ENCODE measurements at places on chromosomes 16 and 17.
A peak's percentile ranks its signal among the peaks of the same experiment; 100 is the strongest.

- DNase-seq = peak; percentile 58
These were observed 20.4 kb upstream of the SLC38A8 start for GRCh38 chr16:84062734-84063640.

GRCh38 chr16:84503751-84504395 lies 586 bp downstream of the MEAK7 start:
- DNase-seq = no peak

GRCh38 chr16:65196420-65197075 lies 74.7 kb upstream of the CDH11 start:
- no peak for DNase-seq

DNA sequence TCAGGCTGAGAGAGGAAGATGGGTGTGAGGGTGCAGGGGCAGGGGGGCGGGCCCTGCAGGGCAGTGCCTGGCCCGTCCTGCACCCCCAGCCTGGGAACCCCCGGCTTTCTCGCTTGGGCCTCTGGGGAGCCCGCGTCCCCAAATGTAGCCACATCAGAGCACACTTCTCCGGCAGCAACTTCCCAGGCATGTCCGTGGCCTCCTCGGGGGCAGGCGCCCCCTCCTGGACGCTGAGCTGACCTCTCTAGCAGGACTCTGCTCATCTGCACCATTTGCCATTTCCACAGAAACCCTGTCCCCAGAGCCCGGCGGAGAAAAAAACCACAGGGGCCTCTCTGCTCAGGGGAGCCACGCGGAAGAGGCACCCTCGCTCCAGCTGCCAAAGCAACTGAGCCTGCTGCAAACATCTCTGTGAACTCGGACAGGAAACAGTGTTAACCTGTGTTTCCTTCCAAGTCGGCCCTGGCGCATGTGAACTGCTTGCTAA lies 63.4 kb downstream of the KLHDC4 start:
- DNase-seq = no peak

GRCh38 chr17:65442250-65442649 lies 119.2 kb downstream of the AXIN2 start:
- DNase-seq = no peak

DNA sequence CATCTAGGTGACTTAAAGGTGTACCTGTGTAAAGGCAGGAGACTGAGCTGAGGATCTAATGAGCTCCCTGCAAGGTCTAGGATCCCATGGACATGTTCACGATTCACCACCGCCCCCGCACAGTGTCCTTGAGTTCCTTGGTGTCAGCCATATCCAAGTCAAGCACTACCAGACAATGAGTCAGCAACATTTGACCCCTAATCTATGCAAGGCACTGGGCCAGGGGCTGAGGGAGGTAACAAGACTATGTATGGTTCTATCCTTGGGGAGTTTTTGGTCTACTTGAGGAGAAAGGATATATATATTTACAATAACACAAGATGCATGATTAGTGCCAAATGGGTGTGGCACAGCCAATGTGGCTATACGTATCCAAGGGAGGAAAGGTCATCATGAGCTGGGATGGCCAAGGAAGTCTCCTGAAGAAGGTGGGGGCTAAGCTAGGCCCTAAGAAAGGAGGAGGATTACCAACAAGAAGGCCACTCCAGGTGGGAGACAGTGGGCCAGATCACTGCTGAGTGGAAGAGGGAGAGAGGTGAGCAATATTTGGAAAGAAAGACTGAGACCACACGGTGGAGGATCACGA lies 35.0 kb downstream of the ITGB3 start:
- DNase-seq = no peak

DNA sequence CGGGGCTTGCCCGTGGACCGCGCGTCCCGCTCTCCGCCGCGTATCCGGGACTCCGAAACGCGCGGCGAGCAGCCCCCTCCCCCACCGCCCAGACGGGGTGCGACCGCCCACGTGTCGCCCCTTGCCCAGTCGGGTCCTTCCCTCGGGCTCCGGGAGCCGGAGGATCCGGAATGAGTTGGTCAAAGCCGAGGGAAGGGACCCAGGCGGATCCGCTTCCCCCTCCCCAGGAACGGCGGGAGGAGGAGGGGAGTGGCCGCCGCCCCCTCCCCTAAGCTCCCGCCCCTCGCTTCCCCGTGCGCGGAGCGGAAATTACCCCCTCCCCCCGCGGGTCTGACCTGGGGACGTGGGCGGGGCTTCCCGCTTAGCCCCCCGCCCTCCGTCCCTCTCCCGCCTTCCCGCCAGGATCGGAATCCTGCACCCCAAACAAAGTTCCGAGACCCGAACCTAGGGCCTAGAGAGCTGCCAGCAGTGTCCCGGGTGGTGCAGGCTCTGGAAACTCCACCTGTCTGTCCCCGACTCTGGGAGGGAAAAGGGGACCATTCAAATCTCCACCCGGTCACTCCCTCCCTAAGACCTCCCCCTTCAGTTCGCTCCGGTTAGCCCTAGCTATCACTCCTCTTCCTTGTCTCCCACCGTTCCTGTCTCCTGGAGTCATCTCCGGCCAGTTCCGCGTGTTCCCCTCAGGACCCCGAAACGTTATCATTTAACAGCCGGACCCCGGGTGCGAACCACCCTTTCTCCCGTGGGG lies 1.0 kb upstream of the IGF2BP1 start:
- no peak for DNase-seq

DNA sequence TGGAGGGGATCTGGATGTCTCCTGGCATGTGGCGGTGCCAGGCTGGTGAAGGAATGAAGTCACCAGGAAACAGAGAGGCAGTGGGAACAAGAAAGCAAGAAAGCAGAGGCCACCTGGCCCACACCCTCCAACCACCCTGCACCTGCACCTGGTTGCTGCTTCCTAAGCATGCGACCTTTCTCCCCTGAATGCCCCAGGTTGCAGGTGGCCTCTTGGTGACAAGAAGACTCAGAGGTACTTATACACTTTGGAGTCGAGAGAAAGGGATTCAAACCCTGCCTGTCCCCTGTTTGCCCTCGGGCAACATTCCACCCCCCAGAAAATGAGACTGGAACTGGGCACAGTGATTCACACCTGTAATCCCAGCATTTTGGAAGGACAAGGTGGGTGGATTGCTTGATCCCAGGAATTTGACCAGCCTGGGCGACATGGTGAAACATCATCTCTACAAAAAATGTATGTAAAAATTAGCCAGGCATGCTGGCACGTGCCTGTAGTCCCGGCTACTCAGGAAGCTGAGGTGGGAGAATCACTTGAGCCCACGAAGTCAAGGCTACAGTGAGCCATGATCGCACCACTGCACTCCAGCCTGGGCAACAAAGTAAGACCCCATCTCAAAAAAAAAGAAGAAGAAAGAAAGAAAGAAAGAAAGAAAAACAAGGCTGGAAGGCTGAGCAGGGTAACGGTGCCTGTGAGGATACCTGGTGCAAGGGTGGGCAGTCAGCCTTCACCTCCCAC lies 34.6 kb upstream of the TNRC6C start:
- DNase-seq = no peak

DNA sequence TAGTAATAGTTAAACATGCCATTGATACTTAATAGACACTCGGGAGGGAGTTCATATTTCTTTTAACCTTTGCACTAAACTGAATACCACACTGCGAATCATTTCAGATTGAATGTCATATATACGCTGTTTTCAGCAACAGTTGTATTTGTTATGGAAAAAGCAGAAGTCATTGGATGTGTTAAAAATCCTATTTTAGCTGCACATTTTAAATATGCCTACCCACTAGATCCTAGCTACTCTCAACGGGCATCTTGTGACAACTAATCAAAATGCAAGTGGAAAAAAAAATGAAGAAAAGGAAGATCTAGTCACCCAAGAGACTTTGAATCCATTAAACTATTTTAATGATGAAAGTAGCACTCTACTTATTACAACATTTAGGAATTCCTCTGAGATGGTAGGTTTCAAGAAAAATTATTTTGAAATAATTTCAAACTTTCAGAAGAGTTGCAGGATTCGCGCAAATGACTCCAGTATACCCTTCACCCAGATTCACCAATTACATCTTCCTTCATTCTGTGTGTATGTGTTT lies 51.4 kb upstream of the MNT start:
- DNase-seq = no peak

- no peak for DNase-seq
These were observed 89.5 kb upstream of the METRNL start for GRCh38 chr17:82989881-82990280.

- no peak for DNase-seq
These were observed 132.9 kb downstream of the USP31 start for GRCh38 chr16:23016368-23016767.

DNA sequence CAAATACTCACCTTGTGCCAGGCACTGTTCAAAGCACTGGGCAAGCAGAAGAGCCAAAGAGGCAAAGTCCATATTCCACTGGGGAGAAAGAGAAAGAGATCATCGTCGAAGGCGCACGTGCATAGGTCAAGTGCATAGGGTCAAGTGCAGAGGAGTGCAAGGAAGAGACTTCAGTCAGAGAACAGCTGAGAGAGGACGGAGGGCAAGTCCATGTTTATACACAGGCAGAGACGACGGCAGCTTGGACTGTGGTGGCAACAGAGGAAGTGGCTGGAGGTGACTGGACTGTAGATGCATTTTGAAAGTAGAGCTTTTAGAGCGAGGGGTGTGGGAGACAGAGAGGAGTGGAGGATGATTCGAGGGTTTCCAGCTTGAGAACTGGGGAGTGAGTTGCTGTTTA lies 74.7 kb upstream of the SDK2 start:
- no peak for DNase-seq

DNA sequence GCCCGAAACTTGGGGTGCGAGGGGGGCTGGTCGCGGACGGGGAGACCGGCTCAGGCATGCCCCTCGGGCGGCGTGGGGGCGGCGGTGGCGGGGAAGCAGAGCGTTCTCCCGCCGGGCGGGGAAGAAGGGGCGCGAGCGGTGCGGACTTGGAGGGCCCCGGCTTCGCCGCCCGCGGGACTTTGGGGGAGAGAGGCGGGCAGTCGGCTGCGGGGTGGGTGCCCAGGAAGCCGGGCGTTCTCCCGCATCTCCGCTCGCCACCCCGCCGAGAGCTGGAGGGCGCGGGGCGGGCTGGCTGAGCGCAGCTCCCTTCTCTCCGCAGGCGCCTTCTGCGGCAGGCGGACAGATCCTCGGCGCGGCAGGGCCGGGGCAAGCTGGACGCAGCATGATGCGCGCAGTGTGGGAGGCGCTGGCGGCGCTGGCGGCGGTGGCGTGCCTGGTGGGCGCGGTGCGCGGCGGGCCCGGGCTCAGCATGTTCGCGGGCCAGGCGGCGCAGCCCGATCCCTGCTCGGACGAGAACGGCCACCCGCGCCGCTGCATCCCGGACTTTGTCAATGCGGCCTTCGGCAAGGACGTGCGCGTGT lies 772 bp downstream of the NTN1 start:
- no peak for DNase-seq

DNA sequence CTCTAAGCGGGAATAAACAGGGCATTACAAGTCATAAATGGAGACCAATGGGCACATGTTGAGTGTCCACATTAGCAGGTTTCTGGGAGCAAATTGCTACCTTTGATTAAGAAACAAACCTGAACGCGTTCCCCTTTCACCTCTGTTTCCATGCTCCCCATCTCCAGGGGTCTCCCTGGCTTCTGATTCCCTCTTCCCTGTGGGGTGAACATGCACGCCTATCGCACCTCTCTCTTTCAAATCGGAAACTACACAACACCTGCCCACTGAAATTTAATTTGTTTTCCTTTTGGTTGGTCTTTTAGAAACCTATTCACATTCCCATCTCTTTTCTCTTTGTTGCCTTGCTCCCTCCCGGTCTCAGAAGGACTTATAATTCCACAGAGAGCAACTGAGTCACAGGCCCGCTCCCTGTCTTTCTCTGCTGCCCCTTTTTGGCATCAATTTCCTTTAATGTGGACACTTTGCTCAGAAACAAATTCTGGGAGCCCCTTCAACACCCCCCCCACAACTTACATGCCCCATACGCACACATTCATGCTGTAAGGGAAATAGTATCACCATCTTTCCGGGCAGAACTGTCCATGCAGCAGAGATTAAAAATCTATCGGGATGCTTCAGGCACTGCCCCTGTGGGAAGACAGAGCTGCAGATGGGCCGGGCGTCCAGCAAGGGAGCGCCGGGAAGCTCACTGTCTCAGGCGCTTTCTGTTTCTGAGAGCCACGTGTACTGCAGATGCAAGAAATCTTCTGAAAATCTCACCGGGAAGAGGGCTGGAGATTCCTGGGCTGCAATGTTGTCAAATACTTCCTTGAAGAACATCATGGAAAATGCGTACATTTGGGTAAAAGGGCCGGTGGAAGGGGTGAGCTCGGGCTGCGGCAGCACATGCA lies 7.2 kb upstream of the FOXF1 start:
- no peak for DNase-seq

DNA sequence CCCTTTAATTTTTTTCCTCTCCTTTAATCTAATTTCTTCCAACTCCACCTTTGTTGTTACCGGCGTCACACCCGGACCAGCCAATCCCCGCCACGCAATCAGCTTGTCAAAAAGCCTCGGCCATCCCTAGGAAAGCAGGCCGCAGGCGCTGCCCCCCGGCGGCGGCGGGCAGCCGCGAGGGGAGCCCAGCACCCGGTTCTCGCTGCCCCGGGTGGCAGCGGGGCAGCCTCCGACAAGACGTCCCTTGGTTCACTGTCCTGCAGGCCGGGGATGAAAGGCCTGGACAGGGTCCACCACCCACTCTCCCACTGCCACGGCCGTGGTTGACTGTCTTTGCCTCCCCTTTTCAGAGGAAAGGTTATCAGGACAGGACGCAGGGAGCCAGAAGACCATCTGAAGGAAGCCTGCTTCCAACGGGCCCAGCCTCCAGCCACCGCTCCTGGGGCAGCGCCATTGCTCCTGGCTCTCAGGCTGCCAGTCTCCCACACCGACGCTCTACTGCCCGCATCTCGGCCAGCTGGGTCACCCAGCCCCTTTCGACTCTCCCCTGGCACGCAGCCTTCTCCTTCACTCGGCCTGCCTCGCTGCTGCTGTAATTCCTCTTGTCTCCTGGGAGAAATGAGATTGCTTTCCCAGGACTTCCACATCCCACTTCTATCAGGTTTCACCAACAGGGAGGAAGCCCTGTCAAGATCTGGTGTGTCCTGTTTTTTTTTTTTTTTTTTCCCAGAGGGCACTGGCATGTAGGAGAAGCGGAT lies 2.8 kb upstream of the UBTF start:
- DNase-seq = peak; percentile 85

Data from anterior cingulate cortex (tissue), 58 donors.